ENCODE measurements at places on chromosomes 1 and 21.

DNA sequence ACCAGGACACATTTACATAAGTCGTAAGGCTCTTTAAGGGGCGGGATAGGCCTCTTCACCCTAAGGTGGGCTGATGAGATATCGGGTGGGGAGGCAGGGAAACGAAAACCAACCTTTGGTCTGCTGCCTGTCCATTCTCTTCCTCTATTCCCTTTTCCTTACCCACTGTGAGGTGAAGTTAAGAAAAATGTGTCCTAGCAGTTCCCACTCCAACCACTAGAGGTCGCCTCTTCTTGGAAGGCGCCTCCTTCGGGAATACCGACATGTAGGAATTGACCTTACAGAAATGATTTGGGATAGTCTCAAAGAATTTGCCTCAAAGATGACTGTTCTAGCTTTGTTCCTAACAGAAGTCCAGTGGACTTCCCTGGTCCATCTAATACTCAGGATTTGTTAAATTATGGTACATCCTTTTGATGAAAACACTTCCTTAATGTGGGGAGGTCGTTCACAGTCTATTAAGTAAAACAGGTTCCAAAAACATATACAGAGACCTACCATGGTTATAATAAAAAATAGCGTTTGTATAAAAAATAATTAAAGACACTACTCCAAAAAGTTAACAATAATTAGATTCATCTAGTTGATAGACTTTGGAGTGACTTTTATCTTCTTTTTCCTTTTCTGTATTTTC lies 14.1 kb downstream of the AZIN2 start:
- DNase-seq = no peak

DNA sequence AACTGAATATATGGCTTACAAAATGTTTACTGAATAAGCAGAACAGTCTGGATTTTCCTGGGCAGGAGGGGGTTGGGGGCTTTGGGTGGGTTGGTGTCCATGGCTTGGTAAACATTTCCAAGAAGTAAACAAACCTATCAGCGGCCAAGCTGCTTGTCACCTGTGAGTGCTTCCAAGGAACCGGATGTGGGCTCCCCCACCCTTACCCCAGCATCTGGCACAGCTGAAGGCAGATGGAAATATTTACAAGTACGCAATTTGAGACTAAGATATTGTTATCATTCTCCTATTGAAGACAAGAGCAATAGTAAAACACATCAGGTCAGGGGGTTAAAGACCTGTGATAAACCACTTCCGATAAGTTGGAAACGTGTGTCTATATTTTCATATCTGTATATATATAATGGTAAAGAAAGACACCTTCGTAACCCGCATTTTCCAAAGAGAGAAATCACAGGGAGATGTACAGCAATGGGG lies at the start of gene CLCA1:
TSS of gene CLCA1 (plus strand) at position 427 of the 477 bp plus-strand sequence. CDS start at position 472, 45 bp downstream.
- no peak for DNase-seq

DNA sequence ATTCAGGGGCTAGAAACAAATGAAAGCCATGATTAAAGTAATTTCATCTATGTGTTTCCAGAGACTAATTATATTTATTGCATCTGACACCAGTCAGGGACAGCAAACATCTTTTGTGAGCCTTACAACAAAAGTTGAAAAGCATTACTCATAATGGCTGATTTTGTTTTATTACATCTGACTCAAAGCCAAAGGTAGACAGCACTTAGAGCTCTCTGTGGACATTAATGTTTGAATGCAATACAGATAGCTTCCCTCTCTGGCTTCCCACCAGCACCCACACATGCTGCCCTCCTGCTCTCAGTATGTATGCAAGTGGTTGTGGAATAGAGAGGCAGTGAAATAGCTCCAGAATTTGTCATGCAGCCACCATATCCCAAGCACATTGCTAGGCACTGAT lies 198.7 kb downstream of the SETD4 start:
- DNase-seq = no peak

- DNase-seq = no peak
Measured at GRCh38 chr1:204408074-204408507, 3.5 kb downstream of the PPP1R15B start.

- DNase-seq = no peak
Measured at GRCh38 chr1:27368869-27369582, 2.3 kb upstream of the MAP3K6 start.

- no peak for DNase-seq
Measured at GRCh38 chr1:15287035-15287979, 40.3 kb downstream of the FHAD1 start.

GRCh38 chr1:21511579-21512522 lies 2.6 kb downstream of the ALPL start:
- DNase-seq = no peak

GRCh38 chr1:197008861-197009260 lies 31.5 kb downstream of the CFHR5 start:
- no peak for DNase-seq

GRCh38 chr1:160682983-160683865 lies 28.4 kb downstream of the CD48 start:
- DNase-seq = no peak

- no peak for DNase-seq
Measured at GRCh38 chr1:99533909-99534637, 111.8 kb upstream of the PALMD start.

- DNase-seq = no peak
Measured at GRCh38 chr1:157107702-157108101, 8.1 kb upstream of the ETV3L start.

- DNase-seq = no peak
Measured at GRCh38 chr1:47554901-47555300, 117.1 kb downstream of the FOXD2 start.

- DNase-seq = no peak
Measured at GRCh38 chr1:175554586-175554985, 188.8 kb downstream of the TNR start.

- no peak for DNase-seq
Measured at GRCh38 chr1:187626056-187626455, 797.3 kb downstream of the PLA2G4A start.

- DNase-seq = peak; percentile 88
Measured at GRCh38 chr1:158285756-158286241, 3.9 kb upstream of the CD1C start.

GRCh38 chr1:229578168-229579058 lies 19.9 kb upstream of the ABCB10 start:
- peak; percentile 40 for DNase-seq

GRCh38 chr1:9477535-9477934 lies 61.7 kb upstream of the SLC25A33 start:
- no peak for DNase-seq

- no peak for DNase-seq
Measured at GRCh38 chr1:84708031-84708430, 17.8 kb upstream of the SSX2IP start.

GRCh38 chr1:54619749-54620148 lies 3.6 kb downstream of the FAM151A start:
- DNase-seq = no peak

DNA sequence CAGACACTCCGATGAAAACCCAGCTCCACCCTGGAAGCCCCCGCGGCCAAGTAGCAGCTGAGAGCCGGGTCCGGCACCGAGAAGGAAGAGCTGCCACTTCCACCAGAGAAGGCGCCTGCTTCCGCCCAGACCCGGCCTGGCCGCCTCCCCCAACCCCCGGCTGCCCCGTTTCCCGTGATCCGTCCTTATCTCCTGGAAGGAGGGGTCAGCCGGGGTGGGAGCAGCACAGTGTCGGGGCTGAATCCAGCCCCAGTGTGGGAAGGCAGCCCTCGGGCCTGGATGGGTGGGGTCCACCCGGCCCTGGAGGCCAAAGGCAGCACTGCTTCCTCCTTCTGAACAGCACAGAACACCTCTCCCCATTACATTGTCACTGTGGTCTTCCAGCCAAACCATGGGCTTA lies 69.4 kb downstream of the MEGF6 start:
- DNase-seq = no peak

DNA sequence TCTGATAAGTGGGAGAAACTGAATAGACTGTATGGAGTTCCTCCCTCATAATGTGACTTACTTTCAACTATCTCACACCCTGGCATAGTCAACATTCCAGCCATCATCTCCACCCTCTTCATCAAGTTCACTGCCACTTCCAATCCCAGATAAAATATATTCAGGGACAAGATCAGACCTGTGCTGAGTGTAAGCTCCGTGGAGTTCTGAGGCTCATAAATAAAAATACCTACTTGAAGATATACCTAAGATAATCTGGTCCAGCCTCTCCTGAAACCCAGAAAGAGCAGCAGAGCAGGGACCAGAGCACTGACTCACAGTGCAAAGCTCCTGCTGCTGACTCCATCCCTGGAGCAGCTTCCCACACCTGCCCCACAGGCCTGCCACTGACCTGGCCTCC lies 1.7 kb upstream of the LCE7A start:
- no peak for DNase-seq

- DNase-seq = no peak
Measured at GRCh38 chr1:236552096-236552495, 28.3 kb downstream of the LGALS8 start.

DNA sequence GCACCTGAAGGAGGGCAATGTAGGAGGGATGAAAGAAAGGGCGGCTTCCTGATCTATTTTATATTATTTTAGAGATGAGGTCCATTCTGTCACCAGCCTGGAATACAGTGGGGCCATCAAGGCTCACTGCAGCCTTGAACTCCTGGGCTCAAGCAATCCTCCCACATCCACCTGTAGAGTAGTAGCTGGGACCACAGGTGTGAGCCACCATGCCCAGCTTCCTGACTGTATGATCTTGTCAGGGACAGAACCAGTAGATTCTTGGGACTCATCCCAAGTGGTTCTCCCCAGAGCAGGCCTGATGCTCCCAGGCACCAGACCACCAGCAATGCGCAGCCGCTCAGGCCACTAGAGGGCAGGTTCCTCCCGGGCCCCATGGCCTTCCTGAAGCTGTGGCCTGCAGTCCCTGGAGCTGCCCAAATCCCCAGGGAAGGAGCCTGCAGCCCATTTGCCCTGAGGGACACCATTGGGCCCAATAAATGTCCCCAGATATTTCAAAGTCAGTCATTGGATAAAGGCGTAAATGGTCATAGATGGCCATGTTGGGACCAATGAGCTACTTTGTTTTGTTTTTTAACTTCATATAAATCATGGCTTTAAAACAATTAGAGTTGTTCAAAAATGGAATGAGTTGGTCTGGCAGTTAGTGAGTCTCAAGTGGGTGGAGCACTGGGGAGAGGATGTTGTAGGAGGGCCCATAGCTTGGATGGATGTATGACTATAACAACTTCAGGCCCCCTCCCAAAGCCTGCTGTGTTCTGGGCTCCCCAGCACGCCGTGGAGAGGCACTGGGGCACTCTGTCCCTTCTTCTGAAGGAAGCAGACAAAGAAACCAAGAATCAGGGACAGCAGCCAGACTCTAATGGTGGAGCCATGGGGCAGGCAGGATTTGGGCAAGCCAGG lies 44.7 kb upstream of the GOLT1A start:
- DNase-seq = peak; percentile 10

Data from stimulated activated naive B cell treated with anti-CD40 and anti-IgM and Interleukin-4, amounts not matched to agents 10 μg/mL and 1 μg/mL and 100 μg/mL, for 72 hours (primary cell).